ENCODE measurements at places on chromosomes 1 and 21.
A peak's percentile ranks its signal among the peaks of the same experiment; 100 is the strongest.

GRCh38 chr1:236143104-236143948, 987 bp downstream of the GPR137B start:
- no peak for DNase-seq

GRCh38 chr21:26715878-26716506, 129.2 kb downstream of the ADAMTS1 start:
- DNase-seq = peak; percentile 20

GRCh38 chr1:218384581-218384993, 39.5 kb downstream of the TGFB2 start:
- DNase-seq = no peak

- DNase-seq = no peak
Measured at GRCh38 chr1:71521655-71522264, 440.9 kb upstream of the ZRANB2 start.

GRCh38 chr1:157442065-157442464, 110.2 kb downstream of the FCRL5 start:
- DNase-seq = no peak

DNA sequence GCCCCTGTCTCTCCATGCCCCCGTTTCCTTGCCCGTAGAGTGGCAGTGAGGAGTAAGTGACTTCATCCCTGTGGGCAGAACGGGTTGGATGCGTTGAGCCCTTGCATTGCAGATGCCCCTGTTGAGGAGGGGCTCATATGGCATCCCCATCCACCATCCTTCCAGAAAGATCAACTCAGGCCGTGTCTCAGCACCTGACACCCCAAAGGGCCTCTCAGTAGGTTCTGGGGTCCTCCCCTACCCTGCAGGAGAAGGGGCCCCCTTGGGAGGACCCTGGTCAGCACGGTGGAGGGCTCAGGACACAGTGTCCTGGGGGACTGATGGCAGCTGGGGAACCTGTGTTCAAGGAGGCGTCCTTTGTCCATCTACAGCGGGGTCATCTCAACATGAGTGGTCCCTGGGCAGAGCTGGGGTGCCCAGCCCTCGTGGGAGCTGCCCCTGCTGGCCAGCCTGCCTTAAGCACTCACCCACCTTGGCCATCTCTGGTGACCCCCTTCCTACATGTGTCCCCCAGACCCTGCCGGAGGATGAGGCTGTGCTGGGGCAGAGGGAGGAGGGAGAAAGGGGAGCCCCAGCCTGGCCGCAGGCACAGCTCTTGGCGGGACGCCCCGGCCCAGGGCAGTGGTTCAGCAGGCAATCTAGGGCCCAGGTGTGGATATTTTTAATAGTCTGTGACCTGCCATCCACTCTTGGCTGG, 48.2 kb upstream of the ACTRT2 start:
- no peak for DNase-seq

DNA sequence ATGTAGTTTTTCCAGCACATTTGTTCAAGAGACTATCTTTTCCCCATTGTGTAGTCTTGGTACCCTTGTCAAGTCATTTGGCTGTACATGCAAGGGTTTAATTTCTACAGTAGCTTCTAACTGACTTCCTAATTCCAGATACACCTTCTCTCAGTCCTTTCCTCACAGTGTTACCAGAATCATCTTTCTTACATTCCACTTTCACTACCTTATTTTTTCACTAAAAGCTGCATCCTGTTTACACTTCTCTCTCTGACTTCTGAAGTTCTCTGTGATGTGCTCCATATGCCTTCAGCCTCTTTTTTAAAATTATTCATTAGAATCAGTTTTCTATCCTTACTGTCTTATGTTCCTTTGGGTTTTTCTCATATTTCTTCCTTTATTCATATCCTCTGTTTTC, 57.1 kb upstream of the RWDD3 start:
- DNase-seq = no peak

GRCh38 chr21:31425138-31425537, 81.1 kb upstream of the TIAM1 start:
- DNase-seq = no peak

DNA sequence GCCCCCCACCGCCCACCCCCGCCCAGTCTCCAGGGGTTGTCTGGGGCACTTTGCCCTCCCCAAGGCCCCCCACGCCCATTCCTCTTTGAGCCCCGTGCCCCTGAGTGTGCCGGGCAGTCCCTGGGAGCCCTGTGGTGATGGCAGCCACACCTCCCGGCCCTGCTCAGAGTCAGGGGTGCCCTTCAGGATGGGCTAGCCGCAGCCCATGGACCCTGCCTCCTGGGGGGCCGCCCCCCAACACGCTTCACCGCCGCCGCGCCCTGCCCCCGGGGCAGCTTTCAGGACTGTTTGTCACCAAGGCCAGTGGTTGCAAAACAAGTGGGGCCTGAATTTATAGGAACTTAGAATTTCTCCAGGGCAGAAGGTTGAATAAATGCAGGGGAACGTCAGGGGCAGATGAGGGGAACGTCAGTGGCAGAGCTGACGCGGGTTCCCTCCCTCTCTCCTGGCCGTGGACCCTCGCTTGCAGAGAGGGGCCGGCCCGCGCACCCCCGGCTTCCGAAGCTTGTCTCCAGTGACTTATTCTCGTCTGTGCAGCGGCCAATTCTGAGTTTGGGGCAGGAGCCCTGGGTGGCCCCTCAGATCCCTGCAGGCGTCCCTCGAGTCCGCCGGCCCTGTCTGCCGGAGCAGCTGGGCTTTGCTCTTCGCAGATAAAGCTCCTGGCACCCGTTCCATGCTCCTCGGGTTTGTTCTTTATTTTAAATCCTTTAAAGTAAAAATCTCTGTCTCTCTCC, 41.2 kb upstream of the ADARB1 start:
- DNase-seq = no peak

- DNase-seq = no peak
Measured at GRCh38 chr1:178620584-178621475, 104.2 kb upstream of the RALGPS2 start.

- DNase-seq = no peak
Measured at GRCh38 chr1:211912844-211913432, 82.4 kb upstream of the LPGAT1 start.

- DNase-seq = no peak
Measured at GRCh38 chr1:164675342-164675904, 116.4 kb downstream of the PBX1 start.

GRCh38 chr1:111843177-111843576, 87.5 kb downstream of the DDX20 start:
- DNase-seq = no peak

DNA sequence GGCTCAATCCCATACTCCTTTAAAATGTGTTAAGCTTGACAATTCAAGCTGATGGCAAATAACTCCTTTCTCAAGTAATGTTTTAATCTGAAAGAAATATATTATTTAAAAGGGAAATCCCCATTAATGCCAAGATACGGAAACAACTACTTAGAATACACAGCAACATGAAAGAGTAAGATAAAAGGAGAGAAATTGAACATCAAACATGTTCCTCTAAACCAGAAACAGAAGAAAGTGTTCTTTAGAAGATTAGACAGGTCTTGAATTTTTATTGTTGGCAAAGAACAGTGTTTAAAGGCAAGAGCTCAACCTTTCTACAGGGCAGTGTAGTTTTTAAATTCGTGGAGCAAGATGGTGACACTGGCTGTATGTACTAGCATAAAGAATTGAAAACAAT, 105.8 kb upstream of the NRIP1 start:
- DNase-seq = no peak

DNA sequence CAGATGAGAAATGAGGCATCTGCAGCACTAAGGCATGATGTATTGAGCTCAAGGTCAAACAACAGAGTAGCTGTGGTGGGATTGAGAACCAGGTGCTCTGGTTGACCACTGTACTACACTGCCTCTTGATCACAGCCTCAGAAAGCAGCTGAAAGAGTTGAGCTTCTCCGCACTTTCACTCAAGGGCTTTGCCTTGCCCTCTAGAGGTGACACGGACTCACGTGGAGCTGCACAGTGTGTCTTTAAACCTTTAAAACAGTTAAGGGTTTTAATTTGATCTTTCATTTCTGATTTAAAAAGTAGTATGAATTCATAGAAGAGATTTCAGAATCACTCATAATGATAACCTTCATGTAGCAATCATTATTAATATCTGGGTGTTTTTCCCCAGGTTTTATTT, 132.5 kb downstream of the RWDD3 start:
- no peak for DNase-seq

DNA sequence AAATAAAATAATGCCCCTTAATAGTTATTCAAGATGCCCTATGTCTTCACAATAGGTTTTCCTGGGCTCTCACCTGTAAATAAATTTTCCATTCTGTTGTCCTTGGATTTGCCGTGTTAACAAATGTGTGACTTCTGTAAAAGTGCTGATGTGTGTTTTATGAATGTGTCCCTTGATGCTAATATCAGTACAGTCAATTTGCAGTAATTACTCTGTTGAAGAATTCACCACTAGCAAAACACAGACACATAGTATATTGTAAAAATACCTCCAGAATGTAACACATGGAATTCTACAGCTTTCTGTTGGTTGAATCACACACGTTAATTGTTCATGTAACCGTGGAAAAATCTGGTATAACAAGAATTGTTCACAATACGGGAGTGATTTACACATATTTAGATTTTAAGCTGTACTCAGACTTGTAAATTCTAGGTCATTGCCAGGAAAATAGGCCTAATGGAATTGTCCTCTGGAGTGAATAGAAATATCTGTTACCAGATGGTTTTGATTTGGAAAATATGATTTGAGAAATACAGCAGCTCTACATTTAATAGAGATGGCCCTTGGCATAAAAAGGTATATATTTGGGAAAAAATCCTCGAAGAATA, 36.7 kb upstream of the KCNK2 start:
- no peak for DNase-seq

GRCh38 chr1:214141486-214141885, 139.5 kb upstream of the SMYD2 start:
- DNase-seq = no peak

GRCh38 chr1:205293350-205294074, 28.0 kb downstream of the NUAK2 start:
- no peak for DNase-seq

GRCh38 chr1:215566556-215567490, at the start of gene KCTD3:
Gene KCTD3 (plus strand): TSS chr1:215567304. CDS start chr1:215567686, 382 bp downstream.
- DNase-seq = no peak

DNA sequence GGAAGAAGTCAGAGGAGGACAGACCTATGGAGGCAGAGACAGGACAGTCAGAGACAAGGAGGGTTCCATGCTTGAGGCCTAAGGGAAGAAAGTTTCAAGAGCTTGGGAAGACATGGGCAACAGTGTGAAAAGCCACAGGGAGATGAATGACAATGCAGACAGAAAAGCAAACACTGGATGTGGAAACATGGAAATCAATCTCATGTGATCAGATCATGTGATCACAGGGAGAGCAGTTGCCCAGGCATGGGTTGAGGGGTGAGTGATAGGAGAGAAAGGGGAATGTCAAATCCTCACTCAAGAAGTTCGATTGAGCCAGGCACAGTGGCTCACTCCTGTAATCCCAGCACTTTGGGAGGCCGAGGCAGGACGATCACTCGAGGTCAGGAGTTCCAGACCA, 17.2 kb downstream of the PTAFR start:
- no peak for DNase-seq

DNA sequence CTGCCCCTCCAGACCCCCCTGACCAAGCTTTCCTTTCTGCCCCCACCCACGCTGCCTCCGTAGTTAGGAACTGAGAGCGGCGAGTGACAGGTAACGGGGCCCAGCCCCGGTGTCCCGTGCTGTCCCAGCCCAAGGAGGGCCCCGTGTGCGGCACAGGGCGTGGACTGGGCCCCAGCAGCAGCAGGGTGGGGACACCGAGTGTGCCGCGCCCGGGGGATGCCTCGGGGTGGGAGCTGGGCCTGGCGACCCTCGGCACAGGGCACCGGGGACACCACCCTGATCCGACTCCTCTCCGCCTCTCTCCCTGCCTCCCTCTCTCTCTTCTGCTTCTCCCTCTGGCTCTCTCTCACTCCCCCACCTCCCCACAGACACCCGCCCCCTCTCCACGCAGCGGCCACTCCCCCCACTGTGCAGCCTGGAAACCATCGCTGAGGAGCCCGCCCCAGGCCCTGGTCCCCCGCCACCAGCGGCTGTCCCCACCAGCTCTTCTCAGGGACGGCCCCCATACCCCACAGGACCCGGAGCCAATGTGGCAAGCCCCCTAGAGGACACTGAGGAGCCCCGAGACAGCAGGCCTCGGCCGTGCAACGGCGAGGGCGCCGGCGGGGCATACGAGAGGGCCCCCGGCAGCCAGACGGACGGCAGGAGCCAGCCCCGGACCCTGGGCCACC, 22.7 kb downstream of the PANK4 start:
- DNase-seq = no peak

GRCh38 chr1:208118841-208119606, 125.2 kb downstream of the PLXNA2 start:
- DNase-seq = no peak

GRCh38 chr1:53408013-53408754, 51.0 kb upstream of the DMRTB1 start:
- no peak for DNase-seq

GRCh38 chr1:16250524-16251251, 13.7 kb upstream of the CPLANE2 start:
- DNase-seq = no peak

DNA sequence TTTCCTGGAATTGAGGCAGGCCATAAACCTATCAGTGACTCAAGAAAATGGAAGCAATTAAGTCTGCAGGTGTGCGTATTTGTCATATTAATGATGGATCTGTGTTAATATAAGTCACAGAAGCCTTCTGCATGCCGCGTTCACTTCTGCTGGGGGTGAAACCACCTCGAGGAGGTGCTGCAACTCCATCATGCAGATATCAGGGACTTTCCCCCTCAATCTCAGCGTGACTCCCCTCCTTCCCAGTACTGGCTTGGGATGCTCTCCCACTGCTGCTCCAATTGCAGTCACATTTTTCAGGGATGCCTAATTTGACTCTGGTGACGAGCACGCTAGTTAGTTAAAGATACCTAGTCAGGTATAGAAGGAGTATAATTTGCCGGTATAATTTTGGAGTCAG, 87.5 kb downstream of the ASTN1 start:
- no peak for DNase-seq

- no peak for DNase-seq
Measured at GRCh38 chr1:75797606-75798216, 1.0 kb downstream of the MSH4 start.

GRCh38 chr21:14989359-14989758, 75.4 kb downstream of the NRIP1 start:
- no peak for DNase-seq

Measured in GM10248 (cell line).